ENCODE measurements at places on chromosomes 1 and 21.
A peak's percentile ranks its signal among the peaks of the same experiment; 100 is the strongest.

GRCh38 chr1:82466891-82467290 is 666.2 kb downstream of the ADGRL2 start:
- no peak for DNase-seq

GRCh38 chr1:72780212-72780611 is 497.9 kb upstream of the NEGR1 start:
- DNase-seq: no peak

- no peak for DNase-seq
Observed at GRCh38 chr1:28819020-28819419, 7.0 kb downstream of the OPRD1 start.

GRCh38 chr1:207497941-207498340 is 2.0 kb downstream of the CR1 start:
- no peak for DNase-seq

DNA sequence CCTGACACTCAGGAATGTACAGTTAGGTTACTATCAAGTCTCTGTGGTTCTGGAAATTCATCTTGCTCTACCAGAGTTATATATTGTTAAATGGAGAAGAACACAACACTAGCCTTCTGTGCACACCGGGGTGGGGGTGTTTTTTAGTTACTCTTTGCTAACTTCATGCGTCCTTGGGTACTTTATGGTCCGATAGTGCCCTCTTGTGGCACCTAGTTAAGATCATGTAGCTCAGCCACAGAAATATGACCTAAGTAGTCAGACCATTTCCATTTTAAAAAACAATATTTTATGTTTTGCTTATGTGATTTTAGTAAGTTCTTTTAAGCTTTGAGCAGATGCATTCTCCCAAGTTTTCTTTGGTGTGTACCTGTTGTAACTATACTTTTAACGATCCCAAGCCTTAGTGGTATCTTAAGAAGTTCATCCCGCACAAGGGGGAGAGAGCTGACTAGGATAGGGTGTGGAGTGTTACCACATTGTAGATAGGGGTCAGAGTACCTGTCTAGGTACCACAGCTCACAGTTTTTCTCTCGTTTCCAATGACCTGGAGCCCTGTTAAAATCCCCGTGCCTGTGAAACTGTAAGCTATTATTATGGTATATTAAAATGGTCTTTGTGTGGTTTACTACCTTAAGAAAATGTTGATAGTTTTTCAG is 20.6 kb upstream of the SH3D21 start:
- peak; percentile 50 for DNase-seq

- no peak for DNase-seq
Observed at GRCh38 chr1:74246315-74246714, 11.1 kb downstream of the TNNI3K start.
